ENCODE measurements at places on chromosomes 16 and 17.
A peak's percentile ranks its signal among the peaks of the same experiment; 100 is the strongest.

DNA sequence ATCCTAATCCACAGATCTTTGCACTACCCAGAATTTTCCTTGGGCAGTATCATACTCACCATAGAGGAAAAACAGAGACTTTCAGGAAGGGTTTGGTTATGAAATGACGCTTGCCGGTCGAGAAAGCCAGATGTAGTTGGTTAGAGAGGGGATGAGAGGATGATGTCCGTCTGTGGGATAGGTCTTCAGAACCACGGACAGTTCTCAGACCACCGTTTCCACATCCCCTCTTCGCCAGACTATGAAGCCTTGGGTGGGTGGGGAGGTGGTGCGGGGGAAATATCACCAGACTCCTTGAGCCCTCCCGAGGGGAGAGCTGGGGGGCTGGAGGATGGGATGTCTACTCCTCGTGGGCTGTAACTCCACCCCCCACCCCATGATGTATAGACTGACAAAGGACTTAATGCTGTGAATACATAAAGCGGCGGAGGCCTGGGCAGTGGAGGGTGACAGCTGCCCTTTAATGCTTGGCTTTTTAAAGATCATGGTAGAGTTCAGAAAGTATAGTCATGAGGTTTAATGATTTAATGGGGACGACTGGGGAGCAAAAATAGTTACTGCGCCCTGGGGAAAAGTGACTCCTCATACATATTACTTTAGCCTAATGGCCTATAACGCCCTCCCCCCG is 96.6 kb downstream of the MRM1 start:
- no peak for DNase-seq

GRCh38 chr16:2834968-2835367 is 4.9 kb downstream of the ZG16B start:
- no peak for DNase-seq

GRCh38 chr17:57567251-57567650 is 177.8 kb downstream of the CCDC182 start:
- no peak for DNase-seq

- no peak for DNase-seq
Observed at GRCh38 chr16:75745242-75745641, 19.0 kb upstream of the CPHXL start.

DNA sequence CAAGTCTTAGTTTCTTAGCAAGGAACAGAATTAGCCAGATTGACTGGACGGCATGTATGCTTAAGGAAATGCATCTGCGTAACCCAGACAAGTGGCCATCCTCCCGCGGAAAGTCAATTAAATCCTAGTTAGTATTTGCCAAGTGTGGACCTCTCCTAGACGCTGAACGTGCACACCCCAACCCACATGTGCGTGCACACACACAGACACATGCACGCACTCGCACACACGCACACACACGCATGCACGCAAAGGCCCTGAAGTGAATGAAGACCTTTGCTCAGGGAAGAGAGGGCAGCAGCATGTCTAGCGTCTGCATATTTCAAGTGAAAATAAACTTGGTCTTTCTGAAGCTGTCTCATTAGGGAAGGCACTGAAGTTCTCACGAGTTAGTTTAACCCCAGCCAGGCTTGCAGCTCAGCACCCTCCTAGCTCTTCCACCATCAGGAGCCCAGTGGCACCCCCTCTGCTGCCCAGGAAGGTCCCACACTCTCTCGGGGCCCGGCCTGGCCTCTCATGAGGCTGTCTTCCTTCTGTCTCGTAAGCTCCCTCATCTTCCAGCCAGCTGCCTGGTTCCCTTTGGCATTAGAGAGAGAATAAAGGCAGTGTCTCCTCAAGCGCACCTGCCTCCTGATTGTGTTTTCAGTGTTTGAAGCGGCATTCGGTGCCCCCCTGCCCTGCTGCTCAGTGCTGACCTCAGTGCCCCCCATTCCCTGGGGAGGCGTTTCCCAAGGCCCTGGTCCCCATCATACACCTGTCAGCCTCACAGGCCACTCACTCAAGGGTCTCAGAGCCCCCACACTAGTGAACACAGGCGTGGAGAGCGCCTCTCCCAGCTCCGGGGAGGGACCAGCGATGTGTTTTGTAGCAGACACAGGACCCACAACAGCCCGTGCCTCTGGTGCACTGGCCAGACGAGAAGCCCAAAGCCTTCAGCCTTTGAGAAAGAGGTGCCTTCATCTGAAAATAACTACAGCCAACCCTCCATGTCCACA is 52.2 kb upstream of the CHMP6 start:
- no peak for DNase-seq

DNA sequence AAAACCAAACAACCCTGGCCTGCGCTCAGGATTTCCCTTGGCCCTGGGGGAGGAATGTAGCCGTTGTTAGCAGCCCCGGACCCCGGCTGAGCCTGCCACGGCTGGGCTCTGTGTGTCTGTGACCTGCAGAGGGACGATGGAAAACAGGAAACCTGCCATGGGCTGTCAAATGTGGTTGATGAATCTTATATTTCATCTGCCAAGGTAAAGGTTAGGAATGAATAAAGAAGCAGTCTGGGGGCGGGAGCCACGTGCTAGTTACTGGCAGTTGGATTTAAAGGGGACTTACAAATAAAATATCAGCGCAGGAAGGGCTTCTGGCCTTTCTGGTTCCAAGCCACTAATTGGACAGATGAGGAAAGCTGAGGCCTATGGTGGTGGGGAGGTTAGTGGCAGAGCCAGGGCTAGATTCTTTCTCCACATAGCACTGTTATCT is at the start of gene KRT23:
TSS of gene KRT23 (minus strand) at position 263 of the 436 bp plus-strand sequence. CDS start 1,043 bp downstream, outside the sequence.
- no peak for DNase-seq

DNA sequence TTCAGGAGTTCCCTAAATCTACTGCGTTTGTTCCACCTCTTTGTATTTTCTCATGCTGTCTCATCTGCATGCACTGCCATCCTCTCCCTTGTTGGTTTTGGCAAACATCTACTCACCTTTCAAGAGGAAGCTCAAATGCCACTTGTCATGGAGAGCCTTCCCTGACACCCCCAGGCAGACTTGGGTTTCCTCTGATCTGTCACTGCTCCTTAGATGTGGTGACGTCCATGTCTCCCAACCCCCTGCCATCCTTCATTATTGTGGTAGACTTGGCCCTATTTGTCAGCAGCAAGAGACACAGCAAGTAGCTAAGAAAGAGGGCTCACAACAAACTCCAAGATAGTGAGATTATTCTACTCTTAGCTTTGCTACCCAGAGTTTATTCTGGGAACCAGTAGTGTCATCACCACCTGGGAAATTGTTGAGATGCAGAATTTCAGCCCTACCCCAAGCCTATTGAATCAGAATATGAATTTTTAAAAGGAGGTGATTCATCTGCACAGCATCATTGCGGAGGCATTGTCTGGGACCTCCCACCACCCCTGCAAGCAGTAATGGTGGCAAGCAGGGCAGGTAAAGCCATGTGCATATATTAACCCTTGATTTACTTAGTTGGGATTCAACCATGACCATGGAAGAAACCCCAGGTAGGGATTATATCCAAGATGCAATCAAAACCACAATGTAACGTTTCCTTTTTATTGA is 248.9 kb downstream of the SHISA9 start:
- DNase-seq: no peak

GRCh38 chr16:87754535-87754934 is 11.3 kb downstream of the KLHDC4 start:
- no peak for DNase-seq

- no peak for DNase-seq
Observed at GRCh38 chr16:66376577-66377305, 10.2 kb downstream of the CDH5 start.

- peak; percentile 30 for DNase-seq
Observed at GRCh38 chr16:57268804-57269800, 15.4 kb downstream of the PLLP start.

- no peak for DNase-seq
Observed at GRCh38 chr16:1098266-1098991, 2.4 kb upstream of the C1QTNF8 start.

DNA sequence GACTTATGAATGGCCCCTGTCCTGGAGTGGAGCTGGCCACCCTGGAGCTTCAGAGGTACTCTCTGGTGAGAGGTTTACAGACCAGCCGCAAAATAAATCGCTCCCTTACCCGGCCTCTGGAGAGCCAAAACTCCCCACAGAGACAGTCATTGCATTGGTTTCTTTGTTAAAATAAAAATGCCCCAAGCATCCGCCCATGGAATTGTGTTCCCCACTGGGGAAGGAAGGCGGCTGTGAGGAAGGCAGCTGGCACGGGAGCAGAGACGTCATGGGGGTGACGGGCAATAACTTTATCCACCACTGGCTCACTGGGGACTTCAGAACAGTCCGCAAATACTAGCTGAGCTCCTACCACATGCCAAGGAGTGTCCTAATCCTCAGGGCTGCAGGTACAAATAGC is 266.2 kb upstream of the FOXF1 start:
- no peak for DNase-seq

DNA sequence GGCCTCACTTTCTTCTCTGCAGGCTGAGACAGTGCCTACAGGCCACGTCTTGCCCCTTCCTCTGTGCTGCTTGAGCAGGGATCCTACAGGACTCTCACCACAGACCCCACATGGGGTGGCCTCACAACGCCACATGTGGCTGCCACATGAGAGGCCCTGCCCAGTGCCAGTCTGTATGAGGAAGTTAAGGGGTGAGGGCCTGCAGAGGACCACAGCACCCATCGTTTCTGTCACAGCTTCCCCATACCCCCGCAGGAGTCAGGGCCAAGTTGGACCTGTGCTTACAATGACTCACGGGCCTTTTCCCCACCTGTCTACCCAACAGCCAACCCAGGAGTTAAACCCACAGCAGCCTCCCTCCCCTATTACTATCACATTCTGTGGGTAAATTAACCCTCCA is 2.9 kb upstream of the GSDMB start:
- no peak for DNase-seq

- DNase-seq: no peak
Observed at GRCh38 chr17:4560421-4560820, at the start of gene GGT6. TSS of gene GGT6 (minus strand) at chr17:4560577. CDS start at chr17:4560521, 56 bp downstream.

- no peak for DNase-seq
Observed at GRCh38 chr16:4147236-4147635, 31.0 kb upstream of the ADCY9 start.

GRCh38 chr17:64180089-64181073 is 50.4 kb upstream of the ERN1 start:
- DNase-seq: no peak

DNA sequence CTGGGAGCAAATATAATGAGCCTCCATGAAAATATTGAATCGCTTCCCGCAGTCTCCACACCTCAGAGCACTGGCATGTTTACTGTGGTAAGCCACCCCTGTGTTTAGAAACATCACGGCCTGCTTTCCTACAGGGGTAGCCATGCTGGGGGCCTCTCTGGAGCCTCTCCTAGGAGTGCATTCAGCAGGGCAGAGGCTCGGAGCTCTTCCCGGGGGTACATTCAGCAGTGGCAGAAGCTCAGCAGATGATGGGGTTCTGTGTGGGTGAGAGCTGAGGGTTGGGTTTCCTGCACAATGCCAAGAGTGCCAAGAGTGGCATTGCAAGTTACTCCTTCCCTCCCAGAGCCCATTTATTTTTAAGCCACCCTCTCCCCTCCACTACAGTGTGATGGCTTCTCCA is 386.6 kb downstream of the SEC14L1 start:
- DNase-seq: no peak

- no peak for DNase-seq
Observed at GRCh38 chr17:41631025-41631897, 6.9 kb upstream of the KRT17 start.

- DNase-seq: no peak
Observed at GRCh38 chr17:18258356-18259038, at the start of gene FLII. TSS of gene FLII (minus strand) at chr17:18258738. CDS start at chr17:18258690, 48 bp downstream.

DNA sequence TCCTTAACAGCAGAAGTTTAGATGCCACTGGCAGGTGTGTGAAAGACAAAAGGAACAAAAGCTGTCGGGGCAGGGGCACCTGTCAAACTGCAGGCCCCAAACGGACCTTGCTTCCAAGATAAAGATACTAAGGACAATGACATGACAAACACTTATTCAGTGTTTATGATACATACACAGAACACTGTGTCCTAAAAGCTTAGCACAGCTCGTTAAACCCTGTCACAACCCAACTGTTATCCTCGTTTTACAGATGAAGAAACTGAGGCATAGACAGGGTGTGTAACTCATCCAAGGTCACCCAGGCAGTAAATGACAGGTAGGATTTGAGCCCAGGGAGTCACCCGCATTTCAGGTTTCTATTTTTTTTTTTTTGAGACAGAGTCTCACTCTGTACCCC is 9.6 kb downstream of the SDK2 start:
- DNase-seq: peak; percentile 3

- no peak for DNase-seq
Observed at GRCh38 chr17:15413101-15413771, 54.2 kb downstream of the CDRT4 start.

GRCh38 chr16:66002601-66003000 is 363.9 kb upstream of the CDH5 start:
- no peak for DNase-seq

DNA sequence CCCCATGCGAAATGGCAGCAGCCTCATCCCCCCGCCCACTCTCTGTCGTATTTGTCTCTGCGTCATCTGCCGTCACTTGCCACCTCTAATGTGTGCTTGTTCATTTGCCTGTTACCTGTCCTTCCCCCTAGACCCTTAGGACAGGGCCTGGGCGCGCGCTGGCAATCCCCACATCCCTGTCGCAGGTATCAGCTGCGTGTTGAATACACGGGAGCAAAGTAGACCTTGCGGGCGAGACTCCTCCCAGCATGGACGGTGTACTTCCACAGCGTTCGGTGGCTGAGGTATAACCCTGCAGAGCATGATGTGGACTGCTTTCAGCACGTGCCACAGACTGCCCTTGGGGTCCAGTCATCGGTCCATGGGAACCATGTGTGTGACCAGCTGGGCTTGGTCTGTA is 170.1 kb upstream of the CHMP6 start:
- DNase-seq: no peak

DNA sequence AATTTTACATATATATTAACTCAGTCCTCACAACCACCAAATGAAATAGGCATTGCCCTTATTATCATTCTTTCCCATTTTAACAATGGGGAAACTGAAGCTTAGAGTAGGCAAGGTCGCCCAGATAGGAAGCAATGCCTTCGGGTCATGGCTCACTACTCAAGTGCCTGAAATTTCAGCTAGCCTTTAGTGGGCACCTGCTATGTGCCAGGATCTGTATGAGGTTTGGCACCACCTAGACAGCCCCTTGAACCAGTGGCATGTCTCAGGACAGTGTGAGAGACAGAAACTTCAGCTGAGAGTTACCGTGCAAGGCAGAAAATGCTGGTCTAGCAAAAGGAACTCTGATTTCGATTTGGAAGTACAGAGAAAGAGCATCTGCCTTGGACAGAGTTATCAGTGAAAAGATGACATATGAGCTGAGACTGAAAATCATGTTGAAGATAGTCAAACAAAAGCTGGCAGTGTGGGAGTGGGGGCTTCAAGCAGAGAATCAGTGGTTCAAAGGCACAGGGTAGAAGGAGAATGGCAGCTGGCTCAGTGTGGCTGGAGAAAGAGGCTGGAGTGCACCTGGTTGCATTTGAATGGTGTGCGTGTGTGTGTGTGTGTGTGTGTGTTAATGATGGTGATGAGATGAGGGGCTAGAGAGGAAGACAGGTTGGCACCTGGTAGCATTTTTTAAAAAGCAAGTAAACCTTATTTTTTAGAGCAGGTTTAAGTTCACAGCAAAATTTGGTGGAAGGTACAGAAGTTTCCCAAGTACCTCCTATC is 29.1 kb downstream of the CDH13 start:
- DNase-seq: no peak

- no peak for DNase-seq
Observed at GRCh38 chr17:951325-952132, 28.0 kb downstream of the NXN start.

- no peak for DNase-seq
Observed at GRCh38 chr17:19671433-19671832, 22.9 kb downstream of the ALDH3A2 start.

Data from psoas muscle (tissue), 8 donors.